ENCODE measurements at places on chromosomes 16 and 17.

DNA sequence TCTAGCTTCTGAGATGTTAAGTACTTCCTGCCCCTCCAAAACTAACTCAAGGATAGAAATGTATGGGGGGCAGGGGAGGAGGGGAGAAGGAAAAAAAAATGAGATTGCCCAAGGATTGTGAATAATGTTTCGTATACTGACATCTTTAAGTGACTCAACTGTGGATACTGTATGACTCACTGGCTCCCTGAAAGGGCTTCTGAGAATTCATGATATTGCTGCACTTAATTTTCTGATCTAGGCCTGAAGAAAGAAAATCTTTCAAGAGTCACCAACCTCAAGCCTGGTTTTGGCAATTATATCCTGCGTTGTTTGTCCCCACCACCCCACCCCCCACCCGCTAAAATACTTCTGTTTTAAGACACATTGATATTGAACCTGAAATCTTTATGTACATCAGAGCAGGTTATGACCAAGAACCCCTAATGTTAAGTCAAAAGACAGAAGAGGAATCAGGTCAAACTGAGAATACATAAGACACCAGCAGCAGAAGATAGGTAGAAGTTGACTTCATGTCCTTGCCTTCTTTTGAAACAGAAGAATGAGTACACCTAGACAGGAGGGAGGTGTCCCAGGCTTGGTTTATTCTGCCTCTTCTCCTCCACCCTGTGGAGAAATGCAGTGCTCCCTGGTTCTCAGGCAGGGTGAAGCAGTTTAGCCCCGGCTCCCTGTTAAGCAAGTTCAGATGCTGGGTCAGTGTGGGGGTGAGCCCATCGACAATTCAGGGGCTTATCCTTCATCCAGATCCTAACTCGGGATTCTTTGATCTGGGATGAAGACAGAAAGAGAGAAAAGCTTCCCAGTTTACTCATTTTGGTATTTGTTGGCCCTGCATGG lies 3.3 kb upstream of the FBXL20 start:
- DNase-seq, result no peak

DNA sequence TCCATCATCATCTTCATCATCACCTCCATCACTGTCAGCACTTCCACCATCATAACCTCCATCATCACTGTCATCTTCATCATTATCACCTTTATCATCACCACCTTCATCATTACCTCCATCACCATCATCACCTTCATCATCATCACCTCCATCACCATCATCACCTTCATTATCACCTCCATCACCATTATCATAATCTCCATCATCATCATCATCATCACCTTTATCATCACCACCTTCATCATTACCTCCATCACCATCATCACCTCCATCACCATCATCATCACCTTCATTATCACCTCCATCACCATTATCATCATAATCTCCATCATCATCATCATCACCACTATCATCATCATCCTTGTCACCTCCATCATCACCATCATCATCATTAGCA lies 309.7 kb downstream of the HAPSTR1 start:
- DNase-seq, result no peak

GRCh38 chr17:61249649-61250299 lies 149.9 kb upstream of the TBX2 start:
- DNase-seq, result no peak

DNA sequence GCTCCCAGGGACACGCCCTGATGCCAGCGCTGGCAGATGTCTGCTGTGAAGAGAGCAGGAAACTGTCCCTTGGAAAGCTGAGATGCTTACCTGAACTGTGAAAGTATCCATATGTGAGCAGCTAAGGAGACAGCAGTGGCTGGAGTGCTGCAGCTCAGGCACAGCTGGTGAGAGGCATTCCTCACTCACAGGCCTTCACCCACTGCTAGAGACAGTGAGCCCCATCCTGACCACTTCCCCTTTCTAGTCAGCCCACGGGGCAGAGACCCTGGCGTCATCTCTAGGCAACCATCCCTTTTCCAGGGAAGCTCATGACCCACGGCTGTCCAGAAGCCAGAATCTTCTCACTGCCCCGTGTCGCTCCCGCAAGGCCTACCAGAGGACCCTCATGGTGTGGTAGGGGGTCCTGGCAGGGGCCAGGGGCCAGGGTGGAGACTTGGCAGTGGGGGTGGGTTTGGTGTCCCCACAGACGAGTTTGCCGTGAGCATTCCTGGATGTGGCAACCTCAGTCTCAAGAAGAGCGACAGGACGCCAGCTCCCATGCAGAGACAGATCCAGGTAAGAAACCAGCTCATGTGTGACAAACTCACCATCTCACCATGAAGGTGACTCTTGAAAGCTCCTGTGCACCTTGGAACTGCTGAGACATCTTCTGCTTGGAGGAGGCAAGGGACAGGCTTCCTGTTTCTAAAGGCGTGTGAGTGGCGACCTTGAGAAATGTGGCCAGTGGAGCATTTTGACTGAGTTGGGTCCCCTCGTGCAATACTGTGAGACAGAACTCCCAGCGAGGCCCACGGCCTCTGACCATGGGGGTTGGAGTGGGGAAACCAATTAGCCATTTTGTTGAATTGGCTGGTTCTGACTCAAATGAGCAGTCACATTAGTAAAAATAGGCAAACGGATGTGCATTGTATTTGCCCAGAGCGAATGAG lies at the start of gene SCIMP:
Gene SCIMP, minus strand, starts transcription at position 216 of the 932 bp plus-strand sequence. Its CDS starts 105 bp downstream, at position 111.
- no peak for DNase-seq

DNA sequence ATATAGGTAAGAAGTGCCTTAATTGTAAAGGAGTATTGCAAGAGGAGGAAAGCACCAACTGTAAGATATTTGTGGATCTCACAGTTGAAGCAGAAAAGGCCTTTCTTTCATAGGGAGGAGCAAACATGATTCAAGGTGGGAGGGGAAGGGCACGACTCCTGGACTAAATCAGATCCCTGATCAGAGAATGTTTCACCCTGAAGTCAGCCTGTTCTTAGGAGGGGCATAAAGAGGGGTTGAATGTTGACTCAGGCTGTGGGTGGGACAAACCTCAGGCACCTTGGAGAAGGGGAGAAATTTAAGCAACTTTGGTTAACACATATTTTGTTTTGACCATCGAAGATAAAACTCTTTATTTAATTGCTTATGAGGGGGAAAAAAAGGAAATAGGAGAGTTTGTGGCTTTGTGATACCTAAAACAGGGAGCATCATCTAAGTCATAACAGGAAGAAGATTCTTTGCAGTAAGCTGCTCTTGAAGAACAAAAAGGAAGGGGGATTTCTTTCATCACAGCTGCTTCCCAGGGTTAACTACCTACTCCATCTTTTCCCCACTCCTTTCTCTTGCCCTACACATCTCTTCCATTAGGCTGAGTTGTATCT lies 158.6 kb upstream of the ZNF267 start:
- DNase-seq, result no peak

- DNase-seq, result no peak
These were observed 5.7 kb downstream of the CSNK1D start for GRCh38 chr17:82267575-82268379.

DNA sequence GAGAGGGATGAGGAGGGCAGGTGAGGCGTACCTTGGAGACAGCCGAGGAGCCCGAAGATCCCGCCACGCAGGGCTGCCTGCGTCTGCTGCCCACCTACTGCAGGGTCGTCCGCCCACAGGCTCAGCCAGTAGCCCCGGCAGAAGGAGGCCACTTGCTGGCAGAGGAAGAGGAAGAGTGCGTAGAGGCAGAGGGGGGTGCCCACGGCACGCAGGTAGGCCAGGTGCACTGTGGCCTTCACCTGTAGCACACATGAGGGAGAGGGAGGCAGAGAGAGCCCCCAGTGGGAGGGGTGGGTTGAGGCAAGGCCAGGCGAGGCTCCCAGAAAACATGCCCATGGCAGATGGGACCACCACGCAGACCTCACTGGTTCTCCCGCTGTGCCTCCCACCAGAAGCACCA lies 53.7 kb downstream of the ABCC6 start:
- no peak for DNase-seq

- DNase-seq, result peak; percentile 10
These were observed 29.1 kb downstream of the AKAP1 start for GRCh38 chr17:57114085-57114673.

- no peak for DNase-seq
These were observed 34.1 kb downstream of the TK2 start for GRCh38 chr16:66515596-66516508.

- DNase-seq, result no peak
These were observed 68.6 kb upstream of the CBX4 start for GRCh38 chr17:79907850-79908249.

DNA sequence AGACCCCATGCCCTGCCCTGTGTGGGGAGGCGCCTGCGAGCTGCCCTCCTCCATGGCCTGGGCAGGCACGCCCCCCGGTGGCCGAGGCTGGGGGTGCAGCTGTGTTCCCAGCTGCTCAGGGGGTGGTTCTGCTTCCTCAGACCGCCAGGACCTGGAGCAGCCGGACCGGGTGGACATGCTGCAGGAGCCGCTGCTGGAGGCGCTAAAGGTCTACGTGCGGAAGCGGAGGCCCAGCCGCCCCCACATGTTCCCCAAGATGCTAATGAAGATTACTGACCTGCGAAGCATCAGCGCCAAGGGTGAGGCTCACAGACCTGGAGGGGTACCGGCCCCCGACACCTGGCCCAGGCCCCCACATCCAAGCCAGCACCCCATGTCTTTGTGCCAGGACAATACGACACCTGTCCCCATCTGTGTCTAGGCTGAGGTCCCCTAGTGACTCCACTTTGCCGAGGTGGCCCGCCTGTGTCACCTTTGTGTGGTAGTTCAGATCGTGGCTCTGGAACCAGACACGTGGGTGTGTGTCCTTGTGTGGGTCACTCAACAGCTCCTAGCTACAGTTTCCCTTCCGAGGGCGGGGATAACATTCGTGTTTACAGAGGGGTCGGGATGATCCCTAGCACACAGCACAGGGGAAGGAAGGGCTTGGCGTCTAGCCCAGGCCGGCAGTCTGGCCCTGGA lies 9.3 kb downstream of the GJD3 start:
- peak; percentile 40 for DNase-seq

- no peak for DNase-seq
These were observed 9.2 kb downstream of the CHMP6 start for GRCh38 chr17:81000631-81001357.

- no peak for DNase-seq
These were observed 301.3 kb downstream of the SOX9 start for GRCh38 chr17:72422204-72422504.

DNA sequence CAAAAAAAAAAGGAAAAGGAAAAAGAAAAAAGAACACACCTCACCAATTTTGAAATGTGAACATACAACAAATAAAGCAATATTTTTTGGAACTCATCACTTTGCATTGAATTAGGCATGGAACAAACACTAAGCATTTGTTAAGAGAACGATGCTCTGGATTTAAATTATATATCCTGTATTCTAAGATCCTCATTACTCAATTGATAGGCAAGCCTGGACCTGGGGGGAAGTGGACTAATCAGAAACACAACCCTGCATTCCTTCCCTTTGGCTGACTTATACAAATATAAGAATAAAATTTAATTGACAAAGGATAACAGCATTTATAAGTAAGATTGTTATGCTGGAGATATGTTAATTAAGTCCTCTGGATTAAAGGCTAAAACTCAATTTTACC lies 2.2 kb downstream of the GJC1 start:
- DNase-seq, result no peak

DNA sequence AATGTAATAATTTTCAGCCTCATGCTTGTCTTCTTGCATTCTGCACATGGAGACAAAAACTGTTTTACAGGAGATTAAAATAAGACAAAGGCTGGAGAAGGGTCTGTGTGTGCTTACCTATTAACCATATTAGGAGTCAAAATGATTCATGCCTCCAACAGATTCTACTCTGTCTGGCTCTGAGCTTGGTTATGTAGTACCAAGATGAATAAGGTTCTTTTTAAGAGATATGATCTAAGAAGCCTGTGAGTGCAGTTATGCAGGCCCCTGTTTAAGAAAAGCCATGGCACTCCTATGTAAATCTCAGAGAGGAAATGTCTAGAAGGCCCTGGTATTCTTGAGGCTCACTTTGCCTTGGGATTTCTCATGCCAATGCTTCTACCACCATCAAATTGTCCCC lies 486.6 kb upstream of the CDH11 start:
- DNase-seq, result no peak

DNA sequence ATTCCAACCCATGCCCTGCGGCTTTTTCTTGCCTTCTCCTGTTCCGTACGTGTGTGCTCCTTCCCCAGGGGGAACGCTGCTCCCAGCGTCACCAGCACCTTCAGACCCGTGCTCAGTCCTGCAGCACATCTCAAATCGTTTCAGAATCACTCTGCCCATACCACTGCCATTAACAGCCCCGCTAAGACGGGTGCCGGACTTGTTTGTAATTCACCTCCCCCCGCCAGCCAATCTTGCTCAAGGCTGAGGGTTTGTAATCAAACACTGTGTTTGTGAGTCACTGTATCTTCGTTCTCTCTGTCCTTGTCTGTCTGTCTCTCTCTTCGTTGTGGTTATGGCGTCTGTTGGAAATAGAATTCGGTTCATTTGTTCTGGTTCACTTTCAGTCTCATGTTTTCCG lies 17.3 kb downstream of the CARD14 start:
- DNase-seq, result no peak

DNA sequence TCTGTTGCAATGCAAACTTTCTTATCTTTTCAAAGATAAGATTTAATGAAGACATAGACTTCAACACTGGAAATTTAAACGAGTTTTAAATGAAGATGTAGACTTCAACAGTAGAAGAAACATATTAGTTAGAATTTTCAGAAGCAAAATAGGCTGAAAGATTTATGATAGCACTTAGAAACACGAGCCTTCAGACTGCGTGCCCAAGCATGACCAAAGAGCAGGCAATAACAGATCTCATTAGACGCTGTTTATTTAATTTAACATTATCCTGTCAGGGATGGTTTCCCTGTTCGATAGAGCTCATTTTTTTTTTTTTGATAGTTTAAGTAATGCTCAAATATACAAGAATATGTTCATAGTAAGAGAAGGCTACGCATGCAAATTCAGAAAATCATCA lies 604.7 kb upstream of the SOX9 start:
- DNase-seq, result no peak

DNA sequence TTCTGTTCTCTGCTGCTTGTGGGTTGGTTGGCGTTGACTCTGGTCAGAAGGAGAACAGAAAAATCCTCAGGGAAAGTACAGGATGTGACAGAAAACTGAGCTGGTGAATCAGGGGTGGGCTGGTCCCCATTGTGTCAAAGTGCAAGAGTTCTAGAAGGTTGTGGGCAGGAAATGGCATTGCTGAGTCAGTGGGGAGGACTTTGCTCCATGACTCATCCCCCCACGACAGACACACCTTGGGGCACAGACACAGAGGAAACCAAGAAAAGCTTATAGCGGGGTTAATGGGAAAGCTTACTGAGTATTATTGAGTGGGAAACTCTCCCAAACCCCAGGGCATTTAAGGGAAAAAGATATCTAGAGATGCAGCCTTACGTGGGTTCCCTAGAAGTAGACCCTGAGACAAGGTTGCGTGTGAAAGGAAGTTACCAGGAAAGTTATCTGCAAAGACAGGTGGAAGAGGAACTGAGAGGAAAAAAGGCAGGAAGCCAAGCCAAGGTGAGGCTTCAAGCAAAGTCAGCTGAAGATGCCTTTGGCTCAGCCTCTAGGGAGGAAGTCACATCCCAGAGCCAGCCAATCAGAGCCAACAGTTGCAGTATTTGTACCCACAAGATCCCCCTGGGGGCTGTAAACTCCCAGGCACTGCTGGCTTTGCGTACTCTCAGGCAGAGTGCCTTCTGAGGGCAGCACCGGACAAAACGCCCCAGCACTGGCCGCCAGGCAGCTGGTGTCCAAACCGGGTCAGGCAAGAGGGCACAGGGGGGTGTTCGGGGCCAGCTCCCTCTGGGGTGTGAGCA lies 86.4 kb downstream of the FOXL1 start:
- peak; percentile 20 for DNase-seq

All from stimulated activated CD8-positive, alpha-beta memory T cell treated with anti-CD3 and anti-CD28 coated beads, Interleukin-4, amount 100 ng/mL, for 4 hours (primary cell).